DMS79 treated with DMSO at 0.1 percent for 48 hours (cell line): ENCODE measurements at places on chromosomes 1 and 21.
A peak's percentile ranks its signal among the peaks of the same experiment; 100 is the strongest.

DNA sequence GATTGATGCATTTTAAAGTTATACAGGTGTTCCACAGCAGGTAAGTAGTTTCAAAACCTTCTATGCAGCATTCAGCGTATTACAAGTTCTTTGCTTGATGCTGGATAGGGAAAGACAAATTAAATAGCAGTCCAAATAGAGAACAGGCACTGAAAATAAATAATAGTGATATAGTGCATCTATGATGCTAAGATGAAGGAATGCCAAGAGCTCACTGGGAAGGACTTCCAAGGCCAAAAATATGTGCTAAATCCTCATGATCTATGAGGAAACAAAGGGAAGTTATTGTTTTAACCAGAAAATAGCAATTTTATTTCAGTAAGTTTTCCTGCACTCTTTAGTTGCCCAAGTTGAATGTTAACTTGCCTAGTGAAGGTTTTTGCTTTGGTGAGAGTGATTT lies 127.8 kb upstream of the GREM2 start:
- DNase-seq, result no peak

DNA sequence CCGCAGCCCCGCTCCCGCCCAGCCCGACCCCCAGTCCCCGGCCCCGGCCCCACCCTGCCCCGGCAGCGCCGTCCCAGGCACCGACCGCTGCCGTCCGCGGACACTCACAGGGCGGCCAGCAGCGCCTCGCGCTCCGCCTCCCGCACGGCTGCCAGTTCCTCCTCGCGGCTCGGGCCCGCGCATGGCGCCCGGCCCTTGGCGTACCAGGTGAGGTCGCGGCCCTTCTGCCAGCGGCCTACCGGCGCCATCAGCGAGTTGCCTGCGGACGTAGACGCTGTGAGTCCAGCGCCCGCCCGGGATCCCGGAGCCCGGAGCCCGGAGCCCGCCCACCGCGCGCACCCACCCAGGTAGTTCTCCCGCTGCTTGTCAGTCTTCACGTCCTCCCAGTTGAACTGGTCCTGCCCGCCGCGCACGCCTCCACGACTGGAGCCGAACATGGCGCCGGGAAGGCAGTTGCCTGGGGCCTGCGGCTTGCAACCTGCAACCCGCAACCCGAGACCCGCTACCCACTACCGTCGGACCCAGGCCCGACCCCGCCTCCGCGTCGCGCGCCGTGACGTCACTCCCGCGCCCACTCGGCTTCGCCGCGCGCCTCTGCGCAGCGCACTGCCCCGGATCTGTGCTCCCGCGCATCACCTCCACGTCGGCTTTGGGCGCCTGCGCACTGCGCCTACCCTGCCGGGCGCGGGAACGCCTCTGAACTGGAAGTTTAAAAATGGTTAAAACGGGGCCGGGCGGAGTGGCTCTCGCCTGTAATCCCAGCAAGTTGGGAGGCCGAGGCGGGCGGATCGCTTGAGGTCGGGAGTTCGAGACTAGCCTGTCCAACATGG lies at the start of gene C1orf35:
TSS of gene C1orf35 (minus strand) at position 535 of the 830 bp plus-strand sequence. CDS start at position 437, 98 bp downstream.
- peak; percentile 87 for DNase-seq

GRCh38 chr1:54836594-54836993 lies 35.5 kb upstream of the TTC22 start:
- no peak for DNase-seq

DNA sequence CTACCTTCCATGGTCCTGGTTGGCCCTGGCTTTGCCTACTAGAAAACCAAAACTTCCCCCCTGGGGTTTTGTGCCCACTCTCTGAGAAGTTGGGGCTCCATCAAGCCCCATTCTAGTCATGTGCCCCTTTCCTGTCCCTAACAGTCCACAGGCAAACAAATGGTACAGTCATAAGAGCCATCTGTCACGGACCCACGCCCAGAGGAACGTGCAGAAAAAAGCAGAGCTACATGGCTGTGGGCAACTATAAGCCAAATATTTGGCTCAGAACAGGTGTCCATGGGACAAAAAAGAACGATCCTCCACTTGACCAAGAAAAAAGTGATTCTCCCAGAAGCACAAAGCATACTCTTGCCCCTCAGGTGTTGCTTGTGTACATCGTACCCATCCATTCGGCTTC lies 14.6 kb upstream of the TRNAU1AP start:
- DNase-seq, result no peak

DNA sequence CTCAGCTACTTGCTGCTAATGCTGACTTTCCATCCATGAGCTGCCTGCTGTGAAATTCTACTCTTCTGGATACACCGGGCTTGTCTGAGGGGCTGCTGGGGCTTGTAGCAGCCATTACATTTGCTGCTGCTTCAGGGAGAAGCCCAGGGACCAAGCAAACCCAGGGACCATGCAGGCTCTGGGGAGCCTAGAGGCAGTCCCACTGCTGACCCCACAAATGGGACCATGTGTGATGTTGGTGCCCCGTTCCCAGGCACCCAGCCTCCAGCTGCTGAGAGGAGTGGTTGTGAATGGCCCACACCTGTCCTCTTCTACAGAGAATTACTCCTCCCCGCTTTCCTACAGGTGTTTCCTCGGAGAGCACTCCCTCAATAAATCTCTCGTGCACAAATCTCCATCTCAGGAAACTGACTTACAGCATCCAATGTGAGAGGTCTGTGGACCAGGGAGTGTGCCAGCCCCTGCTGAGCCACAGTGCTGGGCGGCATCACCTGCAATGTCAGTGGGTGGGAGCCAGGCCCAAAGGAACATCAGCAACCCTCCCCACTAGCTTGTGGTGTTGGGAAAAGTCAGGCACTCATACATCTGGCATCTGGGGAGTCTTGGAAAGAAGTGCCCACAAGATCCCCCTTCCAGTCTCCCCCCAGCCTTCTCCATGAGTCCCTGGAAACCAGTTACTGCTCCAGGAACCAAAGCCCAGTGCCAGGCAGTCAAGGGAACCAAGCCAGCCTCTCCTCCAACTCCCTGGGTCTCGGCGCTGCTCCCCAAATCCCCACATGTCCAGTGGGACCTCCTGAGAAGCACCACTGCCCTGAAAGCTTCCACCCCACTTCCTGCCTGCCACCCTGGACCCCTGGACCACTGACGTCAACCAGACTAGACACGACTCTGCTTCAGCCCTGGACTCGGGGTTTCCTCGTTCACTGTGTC lies 65.1 kb downstream of the TCP10L start:
- no peak for DNase-seq

DNA sequence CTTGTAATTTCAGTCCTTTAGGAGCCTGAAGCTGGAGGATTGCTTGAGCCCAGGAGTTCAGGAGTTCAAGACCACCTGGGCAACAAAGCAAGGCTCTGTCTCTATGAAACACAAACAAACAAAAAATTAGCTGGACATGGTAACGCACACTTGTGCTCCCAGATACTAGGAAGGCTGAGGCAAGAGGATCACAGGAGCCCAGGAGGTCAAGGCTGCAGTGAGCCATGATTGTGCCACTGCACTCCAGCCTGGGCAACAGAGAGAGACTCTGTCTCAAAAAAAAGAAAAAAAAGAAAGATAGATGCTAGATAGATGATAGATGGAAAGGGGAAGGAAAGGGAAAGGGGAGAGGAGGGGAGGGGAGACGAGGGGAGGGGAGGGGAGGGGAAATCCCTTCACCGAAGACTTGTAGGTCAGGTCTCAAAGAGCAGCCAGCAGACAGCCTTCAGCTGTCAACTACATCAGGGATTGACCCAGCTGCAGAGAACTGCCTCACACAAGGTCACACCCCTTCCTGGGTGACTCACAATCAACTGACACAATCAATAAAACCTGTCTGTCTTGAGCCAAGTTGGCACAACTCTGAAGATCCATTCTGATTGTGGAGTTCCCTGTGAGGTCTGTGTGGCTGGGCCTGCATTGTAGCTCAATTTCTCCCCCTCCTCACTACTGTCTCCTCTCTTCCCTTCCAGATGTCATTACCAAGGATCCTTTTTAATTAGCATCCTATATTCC lies 200.6 kb downstream of the RGS7 start:
- no peak for DNase-seq

- DNase-seq, result no peak
These were observed 25.3 kb upstream of the RAP1A start for GRCh38 chr1:111594306-111594693.

- DNase-seq, result no peak
These were observed 63.6 kb downstream of the NIBAN1 start for GRCh38 chr1:184910691-184911091.

- DNase-seq, result no peak
These were observed at the start of gene OR2C3 for GRCh38 chr1:247536340-247536739. OR2C3 (minus strand) TSS chr1:247536440; CDS start chr1:247532511, 3,929 bp downstream.

- no peak for DNase-seq
These were observed 56.3 kb downstream of the GNG12 start for GRCh38 chr1:67777016-67777415.

- no peak for DNase-seq
These were observed 202.7 kb downstream of the BACH1 start for GRCh38 chr21:29501451-29501850.

- no peak for DNase-seq
These were observed 54.0 kb upstream of the KCNJ15 start for GRCh38 chr21:38202811-38203210.

- no peak for DNase-seq
These were observed 1.2 kb downstream of the GTF2B start for GRCh38 chr1:88890131-88890530.

DNA sequence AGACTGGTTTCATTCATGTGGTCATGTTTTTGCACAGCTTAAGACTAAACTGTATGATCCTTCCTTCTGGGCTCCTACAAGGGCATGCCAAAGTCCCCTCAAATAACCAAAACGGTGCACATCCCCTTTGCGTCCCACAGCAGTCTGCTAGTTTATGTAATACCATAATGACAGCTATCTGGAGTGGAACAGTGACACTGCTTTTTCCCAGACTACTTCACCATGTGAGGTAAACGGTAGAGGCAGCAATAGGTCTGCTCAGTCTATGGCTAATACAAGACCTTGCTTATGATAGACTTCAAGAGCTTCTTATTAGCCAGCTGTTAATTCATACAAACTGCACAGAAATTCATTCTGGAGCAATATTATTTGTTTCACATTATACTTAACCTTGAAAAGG lies 395.5 kb downstream of the SMYD3 start:
- no peak for DNase-seq

DNA sequence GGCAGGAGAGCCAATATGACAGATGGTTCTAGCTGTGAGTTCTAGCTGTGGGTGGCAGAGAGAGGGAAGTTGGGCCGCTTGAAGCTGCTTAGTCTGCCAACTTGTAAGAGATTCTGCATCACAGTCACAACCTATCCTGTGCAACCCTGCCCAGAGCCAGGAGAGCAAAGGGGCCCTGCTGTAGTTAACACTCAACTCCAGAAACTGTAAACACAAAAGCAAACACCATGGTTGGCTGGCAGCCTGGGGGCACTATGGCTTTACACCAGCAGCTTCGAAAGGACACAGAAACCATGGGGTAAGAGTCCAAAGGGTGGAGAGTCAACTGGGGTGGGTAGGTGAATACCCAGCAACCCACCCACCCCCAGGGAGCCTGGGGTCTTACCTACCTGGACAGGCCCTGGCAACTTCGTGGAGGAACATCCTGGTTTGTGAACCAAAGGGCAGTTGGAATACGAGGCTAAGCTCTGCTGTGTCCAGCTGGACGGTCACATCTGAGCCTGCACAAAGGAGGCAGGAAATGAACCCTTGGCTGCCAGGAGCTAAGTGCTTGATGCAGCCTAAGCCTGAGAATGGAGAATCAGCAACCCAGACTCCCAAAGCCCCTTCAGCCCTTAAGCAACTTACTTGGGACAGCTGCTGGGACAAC lies 6.4 kb downstream of the INPP5B start:
- DNase-seq, result peak; percentile 27

GRCh38 chr1:100518023-100518422 lies 19.9 kb upstream of the GPR88 start:
- DNase-seq, result no peak

- DNase-seq, result no peak
These were observed 111.3 kb downstream of the TNFSF18 start for GRCh38 chr1:172939475-172939874.

DNA sequence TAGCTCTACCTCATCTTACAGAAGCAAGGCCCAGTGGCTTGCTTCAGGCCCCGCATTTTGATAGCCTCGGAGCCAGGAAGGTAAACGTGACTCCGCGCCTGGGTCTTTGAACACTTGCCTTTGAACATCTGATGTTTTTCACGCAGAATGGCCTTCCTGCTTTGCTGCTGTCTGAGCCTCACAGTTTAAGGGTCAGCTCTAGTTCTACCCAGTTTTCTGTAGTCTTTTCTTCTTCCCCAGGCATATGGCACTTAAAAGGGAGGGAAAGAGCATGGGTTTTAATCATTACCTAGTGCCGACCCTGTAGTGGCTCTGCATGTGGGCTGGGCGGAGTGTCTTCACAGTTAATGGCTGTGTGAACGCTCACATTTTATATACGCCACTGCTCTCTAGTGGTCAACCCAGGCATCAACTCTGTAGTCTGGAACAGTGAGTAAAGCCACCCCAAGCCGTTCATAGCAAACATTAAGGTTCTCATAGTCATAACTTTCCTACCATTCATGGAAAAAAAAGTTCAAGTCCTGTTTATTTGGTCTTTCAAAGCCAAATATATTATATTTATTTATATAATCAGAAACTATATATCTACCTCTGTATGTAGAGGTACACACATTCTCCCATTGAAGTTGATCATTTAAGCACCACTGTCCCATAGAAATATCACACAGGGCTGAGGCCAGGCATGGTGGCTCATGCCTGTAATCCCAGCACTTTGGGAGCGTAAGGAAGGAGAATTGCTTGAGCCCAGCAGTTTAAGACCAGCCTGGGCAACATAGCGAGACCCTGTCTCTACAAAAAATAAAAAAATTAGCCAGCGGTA lies 78.1 kb downstream of the IER5 start:
- DNase-seq, result peak; percentile 78

DNA sequence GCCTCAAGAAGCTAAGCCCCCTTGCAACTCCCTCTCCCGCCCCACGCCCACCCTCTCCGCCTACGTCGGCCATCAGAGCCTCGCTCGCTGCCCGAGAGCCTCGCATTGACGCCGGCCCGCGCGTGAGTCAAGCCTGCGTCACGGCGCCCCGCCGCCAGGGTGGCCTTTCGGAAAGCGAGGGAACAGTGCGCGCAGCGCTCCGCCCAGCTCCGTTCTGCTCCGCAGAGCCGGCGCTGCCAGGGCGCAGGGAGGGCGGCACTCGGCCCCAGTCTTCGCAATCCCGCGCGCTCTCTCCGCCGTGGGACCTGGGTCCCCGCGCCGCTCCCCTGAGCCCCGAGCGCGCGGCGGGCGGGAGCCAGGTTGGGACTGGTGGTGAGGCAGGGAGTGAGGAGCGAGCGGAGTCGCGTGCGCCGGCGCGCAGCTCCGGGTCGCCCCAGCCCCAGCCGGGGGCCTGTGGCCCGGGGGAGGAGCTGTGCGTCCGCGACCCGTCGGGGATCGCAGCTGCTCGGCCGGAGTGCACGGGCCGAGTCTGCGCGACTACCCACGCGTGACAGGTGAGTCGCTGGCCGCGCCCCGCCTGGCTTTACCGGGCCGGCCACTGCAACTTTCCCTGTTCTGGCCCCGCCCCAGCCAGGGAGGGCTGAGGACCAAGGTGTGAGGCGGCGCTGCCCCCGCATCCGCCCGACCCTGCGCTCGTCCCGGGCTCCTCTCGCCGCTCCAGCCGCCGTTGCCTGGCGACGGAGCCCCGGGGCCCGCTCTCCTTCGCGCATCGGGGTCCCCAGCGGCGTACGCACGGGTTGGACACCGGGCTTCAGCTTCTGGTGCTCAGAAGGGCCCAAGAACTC lies at the start of gene SLC6A17:
TSS of gene SLC6A17 (plus strand) at position 165 of the 845 bp plus-strand sequence. CDS start 16,436 bp downstream, outside the sequence.
- peak; percentile 53 for DNase-seq

- DNase-seq, result no peak
These were observed 64.2 kb downstream of the FAM163A start for GRCh38 chr1:179807291-179807690.
